ENCODE measurements at places on chromosomes 4 and X. TPM values are rescaled to one million over a fixed set of nuclear protein-coding genes. Genes with fewer than 3 reads are reported as not detected.

The HTN1 gene
- total RNA-seq, result not detected

The XAGE1A gene
- not detected for total RNA-seq

The BEND4 gene
- total RNA-seq, result under 0.01 TPM

The SNCA gene
- 15.7 TPM for total RNA-seq

The C4orf50 gene
- total RNA-seq, result under 0.01 TPM

- DNase-seq, result no peak
Measured at GRCh38 chrX:123230798-123231197, 46.7 kb downstream of the GRIA3 start.

- no peak for DNase-seq
Measured at GRCh38 chr4:91064157-91064853, 937.1 kb downstream of the CCSER1 start.

GRCh38 chr4:6859543-6859942 is 50.1 kb upstream of the TBC1D14 start:
- no peak for DNase-seq

DNA sequence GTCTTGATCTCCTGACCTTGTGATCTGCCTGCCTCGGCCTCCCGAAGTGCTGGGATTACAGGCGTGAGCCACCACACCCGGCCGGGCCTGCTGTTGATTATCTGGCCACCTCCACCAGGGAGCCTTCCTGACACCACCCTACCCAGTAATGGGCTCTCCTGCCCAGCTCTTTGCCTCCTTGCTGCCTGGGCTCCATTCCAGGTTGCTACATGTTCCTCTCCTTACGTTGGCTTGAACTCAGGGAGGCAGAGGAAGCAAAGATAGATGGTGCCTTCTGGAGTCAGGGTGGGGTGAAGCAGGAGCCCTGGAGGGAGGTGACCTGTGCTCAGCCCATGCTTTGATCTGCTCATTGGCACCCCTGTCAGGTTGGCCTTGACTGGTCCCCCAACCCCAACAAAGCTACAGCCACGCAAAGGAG is 26.3 kb downstream of the FLNA start:
- no peak for DNase-seq

- no peak for DNase-seq
Measured at GRCh38 chr4:81378386-81378785, 93.3 kb downstream of the RASGEF1B start.

DNA sequence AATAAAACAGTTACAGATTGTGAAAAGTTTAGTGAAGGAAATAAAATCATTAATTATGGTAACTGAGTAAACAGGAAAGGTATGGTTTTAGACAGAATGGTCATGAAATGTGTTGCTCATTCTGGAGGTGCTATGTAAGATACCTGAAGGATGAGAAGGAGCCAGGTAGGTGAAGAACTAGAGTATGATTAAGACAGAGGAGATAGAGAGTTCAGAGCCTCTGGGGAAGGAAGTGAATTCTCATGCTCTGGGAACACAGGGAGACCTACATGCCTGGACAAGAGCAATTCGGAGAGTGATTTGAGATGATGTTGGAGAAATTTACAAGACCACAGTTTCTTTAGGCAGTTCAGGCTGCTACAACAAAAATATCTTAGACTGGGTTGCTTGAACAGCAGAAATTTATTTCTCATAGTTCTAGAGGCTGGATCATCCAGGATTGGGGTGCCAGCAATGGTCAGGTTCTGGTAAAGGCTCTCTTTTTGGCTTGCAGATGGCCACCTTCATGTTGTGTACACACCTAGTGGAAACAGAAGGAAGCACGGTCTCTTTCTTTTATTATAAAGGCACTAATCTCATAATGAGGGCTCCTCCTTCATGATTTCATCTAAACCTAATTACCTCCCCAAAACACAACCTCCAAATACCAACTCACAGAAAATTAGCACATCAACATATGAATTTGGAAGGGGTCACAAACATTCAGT is 1416.1 kb downstream of the PCDH7 start:
- no peak for DNase-seq

DNA sequence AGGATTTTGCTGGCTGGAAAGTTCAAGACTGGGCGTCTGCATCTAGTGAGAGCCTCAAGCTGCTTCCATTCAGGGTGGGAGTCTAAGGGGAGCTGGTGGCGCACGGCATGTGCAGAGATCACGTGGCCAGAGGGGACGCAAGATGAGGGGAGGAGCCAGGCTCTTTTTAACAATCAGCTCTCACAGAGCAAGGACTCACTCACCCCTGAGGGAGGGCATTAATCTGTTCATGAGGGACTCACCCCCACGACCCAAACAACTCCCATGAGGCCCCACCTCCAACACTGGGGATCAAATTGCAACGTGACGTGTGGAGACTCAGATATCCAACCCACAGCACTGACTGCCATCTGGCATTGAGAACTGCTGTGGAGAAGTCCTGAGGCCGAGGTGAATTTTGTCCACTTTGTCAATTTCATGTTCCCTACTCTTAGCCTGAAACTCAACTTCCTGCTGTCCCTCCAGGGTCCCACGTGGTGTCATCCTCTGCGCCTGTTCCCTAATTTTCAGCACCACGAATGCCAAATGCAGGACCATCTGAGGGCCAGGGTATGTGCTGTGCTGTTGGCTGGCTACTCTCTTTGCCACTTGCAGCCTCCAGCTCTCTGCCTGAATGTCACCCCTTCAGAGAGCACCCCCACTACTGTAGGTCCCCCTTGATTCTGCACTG is 5.6 kb downstream of the ZFP92 start:
- no peak for DNase-seq

All from breast epithelium (tissue), 4 donors.